ENCODE measurements at places on chromosomes 2 and 18.

GRCh38 chr2:166888180-166888579 lies at the start of gene XIRP2:
XIRP2 (plus strand) TSS chr2:166888480; CDS start chr2:166903483, 15,003 bp downstream.
- DNase-seq: no peak

DNA sequence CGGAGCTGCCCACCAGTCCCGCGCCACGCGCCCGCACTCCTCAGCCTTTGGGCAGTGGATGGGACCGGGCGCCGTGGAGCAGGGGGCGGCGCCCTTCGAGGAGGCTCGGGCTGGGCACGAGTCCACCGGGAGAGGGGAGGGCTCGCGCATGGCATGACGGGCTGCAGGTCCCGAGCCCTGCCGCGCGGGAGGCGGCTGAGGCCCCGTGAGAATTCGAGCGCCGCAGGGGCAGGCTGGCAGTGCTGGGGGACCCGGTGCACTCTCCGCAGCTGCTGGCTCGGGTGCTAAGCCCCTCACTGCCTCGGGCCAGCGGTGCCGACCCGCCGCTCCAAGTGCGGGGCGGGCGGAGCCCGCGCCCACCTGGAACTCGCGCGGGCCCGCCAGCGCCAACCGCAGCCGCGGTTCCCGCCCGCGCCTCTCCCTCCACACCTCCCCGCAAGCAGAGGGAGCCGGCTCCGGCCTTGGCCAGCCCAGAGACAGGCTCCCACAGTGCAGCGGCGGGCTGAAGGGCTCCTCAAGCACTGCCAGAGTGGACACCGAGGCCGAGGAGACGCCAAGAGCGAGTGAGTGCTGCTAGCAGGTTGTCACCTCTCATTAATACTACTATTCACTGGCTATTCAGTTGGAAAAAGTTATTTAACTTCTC lies 3.6 kb upstream of the TTC21B start:
- DNase-seq: no peak

- no peak for DNase-seq
Measured at GRCh38 chr2:190343089-190343535, 277 bp upstream of the INPP1 start.

DNA sequence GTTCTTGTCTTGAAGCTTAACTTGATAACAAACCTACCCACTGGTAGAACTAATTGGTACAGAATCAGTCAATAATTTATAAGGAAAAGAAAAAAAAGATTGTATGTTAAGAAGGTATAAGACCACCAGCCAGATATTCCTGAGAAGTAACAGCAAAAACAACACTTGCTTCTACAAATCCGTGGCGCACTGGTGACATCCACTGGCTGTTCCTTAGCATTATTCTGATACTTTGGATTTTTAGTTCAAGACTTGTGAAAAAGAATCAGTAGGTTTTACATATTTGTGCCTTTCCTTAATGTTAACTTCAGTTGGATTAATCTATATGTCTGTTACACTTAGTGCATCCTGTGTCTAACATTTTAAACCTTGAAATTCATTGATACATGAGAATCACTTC lies 141.8 kb downstream of the GRB14 start:
- DNase-seq: no peak

DNA sequence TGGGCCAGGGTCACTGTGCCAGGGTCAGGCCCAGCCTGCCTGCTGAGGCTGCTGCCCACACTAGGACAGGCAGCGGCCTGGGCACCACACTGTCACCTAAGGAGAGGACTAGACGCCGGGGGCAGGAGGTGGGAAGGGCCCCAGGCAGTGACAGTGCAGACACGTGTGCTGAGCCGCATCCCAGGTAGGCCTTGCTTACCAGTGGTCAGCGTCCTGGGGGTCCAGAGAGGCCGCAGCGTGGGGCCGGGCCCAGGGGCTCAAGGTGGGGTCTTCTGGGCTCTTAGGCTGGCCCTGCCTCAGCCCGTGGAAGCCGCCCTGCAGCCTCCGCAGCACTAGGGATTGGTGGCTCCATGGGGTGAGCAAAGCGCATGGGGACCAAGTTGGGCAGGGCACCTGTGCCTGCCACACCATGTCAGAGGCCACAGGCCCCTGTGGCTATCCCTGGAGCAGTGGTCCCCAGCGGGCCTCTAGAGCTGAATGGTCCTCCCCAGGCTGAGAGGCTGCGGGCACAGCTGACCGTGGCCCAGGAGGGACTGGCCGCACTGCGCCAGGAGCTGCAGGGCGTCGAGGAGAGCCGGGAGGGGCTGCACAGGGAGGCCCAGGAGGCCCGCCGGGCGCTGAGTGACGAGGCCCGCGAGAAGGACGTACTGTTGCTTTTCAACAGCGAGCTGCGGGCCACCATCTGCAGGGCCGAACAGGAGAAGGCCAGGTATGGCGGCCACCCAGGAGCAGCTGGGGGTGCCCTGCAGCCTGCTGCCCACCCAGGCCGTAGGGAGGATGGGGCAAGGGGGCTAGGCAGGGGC lies 35.2 kb upstream of the SNED1 start:
- peak; percentile 53 for DNase-seq

- DNase-seq: no peak
Measured at GRCh38 chr2:177143444-177143843, 69.2 kb upstream of the HNRNPA3 start.

GRCh38 chr2:73837847-73838585 lies 9.3 kb downstream of the STAMBP start:
- DNase-seq: no peak

- DNase-seq: no peak
Measured at GRCh38 chr18:28287146-28287545, 110.2 kb upstream of the CDH2 start.

DNA sequence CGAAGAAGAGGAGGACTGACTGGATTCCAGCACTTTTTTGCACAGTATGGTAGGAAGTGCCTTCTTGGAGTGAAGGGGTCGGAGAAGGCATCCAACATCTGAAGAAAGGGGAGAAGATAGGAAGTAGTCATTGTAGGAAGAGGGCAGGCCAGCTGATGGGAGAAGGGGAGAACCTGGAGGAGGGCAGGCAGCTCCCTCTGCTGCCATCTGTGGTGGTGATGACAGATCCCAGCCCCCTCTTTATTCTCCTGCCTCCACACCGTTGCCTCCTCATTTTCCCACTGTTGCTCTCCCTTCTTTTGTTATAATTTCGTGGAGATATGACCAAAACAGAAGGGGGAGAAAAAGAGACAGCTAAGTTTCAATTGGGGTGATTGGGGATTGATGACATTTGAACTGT lies 2.9 kb upstream of the SCYGR2 start:
- DNase-seq: no peak

DNA sequence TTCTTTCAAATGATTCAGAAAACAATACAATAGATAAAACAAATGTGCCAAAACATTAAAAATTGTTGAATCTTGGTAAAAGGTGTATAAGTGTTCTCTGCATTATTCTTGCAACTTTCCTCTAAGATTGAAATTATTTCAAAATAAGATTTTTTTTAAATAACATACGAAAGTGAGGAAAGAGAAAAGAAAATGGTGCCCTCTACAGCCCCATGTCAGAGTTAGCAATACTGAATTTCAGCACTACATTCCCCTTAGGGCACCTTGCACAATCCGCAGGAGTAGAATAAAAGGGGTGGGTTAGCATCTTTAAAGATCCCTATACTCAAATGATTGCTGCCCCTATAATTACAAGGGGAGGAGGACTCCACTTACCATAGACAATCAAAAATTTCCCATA lies 433.7 kb downstream of the BCL11A start:
- no peak for DNase-seq

- DNase-seq: no peak
Measured at GRCh38 chr2:83282043-83282795, 1176.9 kb downstream of the SUCLG1 start.

DNA sequence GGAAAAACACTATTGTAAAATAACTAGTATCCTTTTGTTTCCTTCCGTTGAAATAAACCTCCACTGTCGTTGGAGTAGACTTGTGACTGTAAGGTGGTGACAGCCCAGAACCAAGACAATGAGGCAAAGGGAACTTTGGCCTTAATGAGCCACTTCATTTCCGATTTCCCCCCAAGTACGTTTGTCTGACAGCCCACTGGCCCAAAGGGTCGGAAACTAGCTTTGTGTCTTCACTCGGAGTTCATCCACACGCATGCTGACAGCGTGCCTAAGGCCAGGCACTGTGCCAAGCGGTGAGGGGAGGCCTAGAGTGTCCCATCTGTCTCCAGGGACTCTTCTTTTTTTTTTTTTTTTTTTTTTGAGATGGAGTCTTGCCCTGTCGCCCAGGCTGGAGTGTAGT lies 21.0 kb downstream of the HJURP start:
- DNase-seq: no peak

- DNase-seq: no peak
Measured at GRCh38 chr2:181602017-181602416, 54.9 kb downstream of the CERKL start.

DNA sequence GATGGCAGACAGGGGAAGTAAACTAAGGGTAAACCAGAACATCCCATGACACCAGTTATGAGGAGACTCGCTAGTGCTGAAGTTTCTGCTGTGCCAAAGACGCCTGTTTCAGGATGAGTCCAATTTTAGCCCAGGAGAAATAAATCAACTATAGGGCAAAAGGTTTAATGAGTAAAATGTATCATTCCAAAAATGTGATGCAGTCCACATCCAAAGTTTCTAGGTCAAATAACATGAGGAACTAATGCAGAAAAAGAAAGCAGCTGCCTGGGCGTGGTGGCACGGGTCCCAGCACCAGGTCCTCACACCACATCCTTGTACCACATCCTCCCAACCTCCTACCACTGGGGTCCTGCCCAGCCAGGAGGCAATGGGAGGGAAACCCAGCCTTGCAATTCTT lies 126.9 kb upstream of the CTAGE1 start:
- DNase-seq: no peak

DNA sequence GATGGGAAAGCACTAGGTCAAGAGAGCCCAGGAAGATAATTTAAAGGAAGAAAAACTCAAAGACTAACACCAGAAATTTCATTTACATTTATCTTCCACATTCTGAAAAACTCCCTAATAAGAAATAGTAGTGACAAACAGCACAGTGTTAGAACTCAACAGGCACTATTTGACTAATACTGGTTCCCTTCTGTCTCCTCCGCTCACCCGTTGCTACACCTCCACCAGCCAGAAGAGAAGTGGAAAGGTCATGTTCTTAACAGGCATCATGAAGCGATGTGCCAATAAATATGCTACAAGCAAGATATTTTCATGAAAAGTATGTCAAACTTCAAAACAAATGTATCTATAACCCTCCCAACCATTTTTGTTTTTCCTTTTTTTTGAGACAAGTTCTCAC lies 5.7 kb downstream of the ROCK1 start:
- DNase-seq: no peak

- no peak for DNase-seq
Measured at GRCh38 chr2:226295123-226295522, 504.5 kb downstream of the IRS1 start.

DNA sequence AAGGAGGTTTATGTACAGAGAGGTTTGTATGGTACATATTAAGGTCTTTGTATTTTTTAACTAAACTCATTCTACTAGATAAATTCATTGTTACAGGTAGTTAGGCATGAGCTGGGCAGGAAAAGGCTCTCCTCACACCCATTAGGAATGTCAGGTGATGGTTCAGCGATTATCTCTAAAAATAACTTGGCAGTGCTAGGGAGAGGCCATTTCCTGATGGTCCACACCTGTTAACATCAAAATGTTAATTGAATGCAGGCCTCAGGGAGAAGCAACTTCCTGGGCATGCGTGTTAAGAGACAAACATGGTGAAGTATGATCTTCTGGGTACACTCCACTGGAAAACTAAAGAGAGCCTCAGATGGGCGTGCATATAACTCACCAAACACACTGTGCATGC lies 73.6 kb downstream of the ARL6IP6 start:
- no peak for DNase-seq

GRCh38 chr2:105261061-105261460 lies 19.5 kb downstream of the GPR45 start:
- no peak for DNase-seq

- DNase-seq: no peak
Measured at GRCh38 chr18:51193621-51194287, 3.7 kb downstream of the MEX3C start.

DNA sequence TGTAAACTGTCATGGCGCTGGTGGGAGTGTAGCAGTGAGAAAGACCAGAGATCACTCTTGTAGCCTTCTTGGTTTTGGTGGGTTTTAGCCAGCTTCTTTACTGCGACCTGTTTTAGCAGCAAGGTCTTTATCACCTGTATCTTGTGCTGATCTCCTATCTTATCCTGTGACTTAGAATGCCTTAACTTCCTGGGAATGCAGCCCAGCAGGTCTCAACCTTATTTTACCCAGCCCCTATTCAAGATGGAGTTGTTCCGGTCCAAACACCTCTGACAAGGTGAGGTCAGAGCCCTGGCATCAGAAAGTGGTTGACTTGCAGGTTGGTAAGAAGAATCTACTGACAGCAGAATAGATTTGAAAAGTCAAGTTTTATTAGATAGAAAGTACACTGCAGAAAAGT lies 55.0 kb upstream of the MSH6 start:
- no peak for DNase-seq

GRCh38 chr2:203016716-203017115 lies 2.0 kb downstream of the NBEAL1 start:
- no peak for DNase-seq

GRCh38 chr18:7561909-7562460 lies 5.1 kb upstream of the PTPRM start:
- no peak for DNase-seq

- DNase-seq: no peak
Measured at GRCh38 chr2:39717067-39717466, 51.4 kb downstream of the TMEM178A start.

DNA sequence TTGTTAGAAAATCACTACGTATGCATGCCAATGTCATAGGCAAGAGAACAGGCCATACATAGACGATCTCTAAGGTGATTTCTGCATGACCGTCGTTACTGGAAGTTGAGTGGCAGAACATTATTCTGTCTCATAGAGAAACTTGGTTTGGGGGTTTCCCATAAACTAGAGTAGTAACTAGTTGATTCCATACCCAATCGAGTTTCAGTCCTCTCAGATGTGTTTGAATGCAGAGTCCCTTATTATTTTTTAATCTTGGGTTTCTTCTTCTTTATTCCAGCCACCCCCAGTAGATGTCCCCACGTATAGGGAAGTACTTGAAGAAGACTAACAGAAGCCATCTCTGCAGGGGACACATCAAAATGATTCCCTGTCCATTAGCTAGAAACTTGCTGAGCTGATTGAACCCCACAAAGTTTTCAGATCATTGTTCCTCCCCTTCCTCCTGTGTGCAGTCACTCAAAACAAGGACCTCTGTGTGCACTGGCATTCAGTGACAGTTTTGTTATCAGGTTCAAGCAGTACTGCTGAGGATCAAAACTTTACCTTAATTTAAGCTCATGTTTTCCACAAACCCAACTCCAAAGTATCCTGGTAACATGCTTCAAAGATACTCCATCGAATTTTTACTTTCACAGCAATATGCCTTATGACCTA lies 68.4 kb upstream of the CDCA7 start:
- DNase-seq: no peak

- DNase-seq: peak; percentile 49
Measured at GRCh38 chr18:77111449-77111848, 21.1 kb downstream of the MBP start.

DNA sequence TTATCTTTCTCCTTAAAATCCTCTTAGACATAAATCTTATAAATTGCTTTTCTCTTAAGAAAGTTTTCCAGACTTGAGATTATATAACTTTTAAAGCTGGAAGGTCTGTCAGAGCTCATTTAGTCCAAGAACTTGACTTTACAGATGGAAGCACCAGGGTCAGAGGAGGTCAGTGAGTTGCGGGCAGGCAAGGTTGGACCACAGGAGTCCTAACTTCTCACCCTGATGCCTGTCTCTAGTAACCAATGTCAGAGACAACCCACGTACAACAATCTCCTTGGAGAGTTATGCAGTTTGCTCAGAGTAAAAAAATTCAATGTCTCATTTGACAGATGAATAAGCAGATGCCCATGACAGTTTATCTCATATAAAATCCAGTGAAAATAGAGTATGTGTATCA lies 203.9 kb downstream of the DLGAP1 start:
- DNase-seq: no peak

GRCh38 chr2:113230531-113230930 lies 48.2 kb downstream of the PAX8 start:
- no peak for DNase-seq
